NCI-H69 (cell line): ENCODE measurements at places on chromosomes 6 and 20.

DNA sequence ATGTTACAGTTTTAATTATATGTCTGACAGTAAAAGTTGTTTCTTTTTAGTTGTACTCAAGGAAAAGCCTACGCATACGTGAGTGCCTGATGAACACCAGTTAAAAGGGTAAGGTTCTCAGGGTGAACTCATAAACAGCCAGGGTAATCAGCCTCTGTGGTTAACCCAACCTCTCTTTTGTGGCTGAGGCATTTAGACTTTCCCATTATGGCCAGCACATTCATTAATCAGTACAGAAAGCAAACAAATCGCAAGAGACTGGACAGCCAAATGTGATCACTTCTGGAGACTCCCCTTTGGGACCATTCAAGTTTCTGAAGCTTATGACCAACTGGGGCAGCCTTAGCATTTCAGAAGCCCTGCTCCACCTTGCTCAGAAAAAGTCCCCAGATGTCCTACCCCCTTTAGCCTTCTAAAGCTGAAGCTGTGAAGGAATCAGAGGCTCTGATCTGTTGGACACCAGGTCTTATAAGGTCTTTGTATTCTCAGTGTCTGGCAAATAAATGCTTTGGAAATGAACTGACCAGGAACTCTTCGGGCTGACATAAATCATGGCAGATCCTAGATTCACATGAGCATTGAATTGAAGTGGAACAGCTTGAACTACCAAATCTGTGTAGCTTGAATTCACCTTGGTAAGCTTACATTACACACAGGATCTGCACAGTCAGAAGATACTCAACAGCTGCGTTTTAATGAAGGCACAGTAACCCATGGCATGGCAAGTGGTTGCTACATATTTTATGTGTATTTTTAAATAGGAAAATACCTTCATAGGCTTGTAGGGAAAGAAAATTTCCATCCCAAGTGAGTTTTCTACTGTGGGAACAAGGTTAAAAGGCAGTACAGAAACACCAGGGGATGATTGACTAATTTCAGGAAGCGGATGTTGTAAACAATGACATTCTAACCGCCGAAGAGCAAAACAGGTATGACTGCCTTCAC lies 18.7 kb downstream of the IL20RA start:
- DNase-seq = peak; percentile 31

- no peak for DNase-seq
Observed at GRCh38 chr6:84687431-84687830, 77.0 kb downstream of the TBX18 start.

DNA sequence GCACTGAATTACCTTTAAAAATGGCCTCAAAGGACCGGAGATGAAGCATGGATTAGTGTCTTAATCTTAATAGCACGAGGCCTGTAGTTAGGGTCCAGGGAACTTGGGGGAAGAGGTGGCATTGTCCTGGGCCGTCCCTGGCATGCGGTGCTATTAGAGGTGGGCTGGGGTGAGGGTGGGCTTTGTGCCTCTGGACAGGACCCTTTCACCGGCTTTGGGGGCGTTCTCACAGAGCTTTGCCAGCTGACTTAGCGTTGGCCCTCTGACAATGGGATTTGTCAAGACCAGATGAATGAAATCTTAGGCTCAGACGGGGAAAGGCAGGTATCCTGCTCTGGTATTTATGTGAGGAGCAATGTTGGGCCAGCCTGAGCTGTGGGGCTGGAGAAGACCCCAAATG lies 59.6 kb downstream of the ERMARD start:
- no peak for DNase-seq

GRCh38 chr6:149233056-149233715 lies 84.3 kb upstream of the TAB2 start:
- DNase-seq = peak; percentile 15

DNA sequence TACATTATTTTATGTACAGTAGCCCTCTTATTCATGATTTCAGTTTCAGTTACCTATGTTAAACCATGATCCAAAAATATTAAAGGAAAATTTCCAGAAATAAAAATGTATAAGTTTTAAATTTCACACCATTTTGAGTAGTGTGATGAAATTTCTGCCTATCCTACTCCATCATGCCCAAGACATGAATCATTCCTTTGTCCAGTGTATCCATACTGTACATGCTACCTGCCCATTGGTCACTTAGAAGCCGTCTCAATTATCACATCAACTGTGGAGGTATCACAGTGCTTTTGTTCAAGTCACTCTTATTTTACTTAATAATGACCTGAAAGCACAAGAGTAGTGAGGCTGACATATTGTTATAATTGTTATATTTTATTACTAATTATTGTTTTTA lies 32.3 kb upstream of the PLCB4 start:
- no peak for DNase-seq

GRCh38 chr6:53048431-53049195 lies 16.6 kb upstream of the FBXO9 start:
- no peak for DNase-seq
